HT1080 (cell line): ENCODE measurements at places on chromosomes 4 and X.
A peak's percentile ranks its signal among the peaks of the same experiment; 100 is the strongest.

DNA sequence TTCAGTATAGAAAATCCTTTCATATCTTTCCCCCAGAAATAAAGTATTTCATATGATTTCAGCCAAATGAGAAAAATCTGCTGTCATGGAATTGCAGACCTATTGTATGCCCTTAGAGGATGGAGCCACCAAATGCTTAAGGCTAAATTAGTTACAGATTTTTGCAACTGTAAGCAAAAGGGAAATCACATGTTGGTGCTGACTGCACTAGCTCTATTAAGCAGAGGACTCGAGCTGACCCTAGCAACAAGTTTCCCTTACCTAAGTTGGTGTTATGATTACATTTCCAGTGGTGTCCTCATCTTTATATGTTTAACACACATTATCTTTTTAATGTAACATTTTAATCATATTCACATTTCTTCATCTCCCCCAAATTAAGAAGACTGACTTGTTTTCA lies 58.3 kb upstream of the DOCK11 start:
- no peak for DNase-seq

- DNase-seq: no peak
Measured at GRCh38 chrX:35339796-35340195, 397.2 kb downstream of the FAM47B start.

DNA sequence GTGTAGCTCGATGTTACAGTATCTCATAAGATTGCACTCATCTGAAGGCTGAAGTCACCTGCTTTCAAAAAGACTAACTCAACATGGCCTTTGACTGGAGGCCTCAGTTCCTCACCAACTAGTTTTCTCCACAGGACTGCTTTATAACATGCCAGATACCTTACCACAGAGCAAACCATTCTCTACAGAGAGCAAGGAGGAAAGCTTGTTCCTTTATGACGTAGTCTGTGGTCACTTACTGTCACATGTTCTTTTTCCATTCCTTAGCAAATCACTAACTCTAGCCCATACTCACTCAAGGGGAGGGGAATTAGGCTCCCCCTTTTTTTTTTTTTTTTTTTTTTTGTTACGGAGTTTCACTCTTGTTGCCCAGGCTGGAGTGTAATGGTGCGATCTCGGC lies 3.2 kb downstream of the THAP9 start:
- DNase-seq: no peak

DNA sequence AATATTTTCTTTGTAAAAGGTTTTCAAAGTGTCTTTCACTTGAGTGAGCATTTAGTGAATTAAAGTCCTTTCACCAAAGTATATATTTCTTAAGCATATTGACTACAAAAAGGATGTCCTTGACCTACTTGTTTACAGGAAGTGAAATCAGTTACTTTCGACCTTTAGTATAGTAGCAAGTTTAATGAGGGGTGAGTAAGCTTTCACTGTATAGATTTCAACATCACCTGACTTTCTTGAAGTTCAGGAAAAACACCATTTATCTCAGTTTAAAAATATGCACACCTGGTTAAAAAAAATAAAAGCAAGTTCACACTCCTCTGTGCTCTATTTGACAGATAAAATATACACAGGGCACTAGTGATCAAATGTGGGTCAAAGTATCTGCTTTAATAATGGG lies 88.1 kb downstream of the CCSER1 start:
- DNase-seq: no peak

DNA sequence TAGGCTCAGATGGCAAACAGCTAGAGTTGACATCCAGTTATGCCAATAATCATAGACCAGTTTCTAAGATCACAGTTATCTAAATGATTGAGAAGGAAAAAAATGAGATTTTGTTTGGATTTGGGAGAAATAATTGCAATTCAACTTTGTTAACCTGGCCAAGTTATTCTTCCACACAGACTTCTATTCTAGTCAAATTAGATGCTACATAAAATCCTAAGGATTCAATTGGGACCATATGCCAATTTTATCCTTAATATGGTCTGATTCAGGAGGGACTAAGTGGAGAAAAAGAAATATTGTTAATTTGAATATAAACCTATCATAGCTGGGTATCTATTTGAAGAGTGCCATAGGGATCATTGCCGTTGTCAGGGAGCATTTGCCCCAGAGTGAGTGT lies 178.3 kb upstream of the SLC7A11 start:
- DNase-seq: no peak

DNA sequence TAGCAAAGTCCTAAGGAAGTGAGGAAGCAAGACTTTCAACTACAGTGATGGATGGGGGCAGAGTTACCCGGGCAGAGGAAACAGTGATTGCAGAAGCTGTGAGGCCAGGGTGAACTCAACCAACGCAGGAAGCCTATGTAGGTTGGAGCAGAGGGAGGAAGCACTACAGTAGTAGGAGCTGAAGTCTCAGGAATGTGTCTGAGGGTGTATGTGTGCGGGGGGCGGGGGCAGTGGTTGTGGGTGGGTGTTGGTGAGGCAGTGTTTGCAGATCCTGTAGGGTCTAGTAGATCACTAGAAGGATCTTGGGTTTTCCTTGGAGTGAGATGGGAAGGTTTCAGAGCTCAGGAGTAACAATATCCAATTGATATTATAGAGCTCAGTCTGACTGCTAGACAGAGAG lies 9.9 kb upstream of the MID1 start:
- DNase-seq: no peak

- no peak for DNase-seq
Measured at GRCh38 chr4:153542834-153543233, 76.7 kb downstream of the TMEM131L start.

DNA sequence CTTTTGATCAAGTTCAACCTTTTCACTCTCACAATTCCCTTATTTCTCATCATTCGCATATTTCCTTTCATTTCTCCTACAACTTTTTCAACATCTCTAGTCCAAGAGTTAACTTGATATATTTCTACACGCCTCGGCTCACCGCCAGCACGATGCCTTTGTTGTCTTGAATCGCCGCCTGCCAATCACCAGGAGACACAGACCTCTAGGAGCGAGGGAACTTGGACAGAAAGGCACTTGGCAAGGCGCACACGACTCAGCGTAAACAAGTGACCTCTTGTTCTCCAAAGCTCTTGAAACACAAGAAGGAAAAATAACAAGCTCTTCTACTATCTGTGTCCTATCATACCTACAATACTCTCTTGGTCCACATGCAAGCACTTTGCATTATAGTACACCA lies 27.1 kb upstream of the RBMX start:
- no peak for DNase-seq

- no peak for DNase-seq
Measured at GRCh38 chr4:152309418-152309817, 226.5 kb downstream of the FBXW7 start.

DNA sequence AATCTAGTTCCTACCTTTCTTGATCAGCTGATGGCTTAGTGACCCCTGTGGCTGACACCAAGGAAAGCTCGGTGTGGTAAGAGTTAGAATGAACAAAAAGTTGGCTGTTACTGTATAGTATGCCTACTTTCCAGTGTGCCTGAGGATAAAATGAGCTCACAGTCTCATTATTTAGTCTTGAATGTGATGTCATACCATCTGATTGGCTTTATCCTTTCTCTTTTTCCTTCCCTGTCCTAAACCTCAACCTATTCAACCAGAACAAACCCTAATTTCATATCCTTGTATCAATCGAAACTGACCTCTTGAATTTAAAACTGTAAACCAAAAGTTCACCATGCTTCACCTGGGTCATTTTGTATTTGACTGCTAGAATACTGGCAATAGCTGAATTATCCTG lies 156.4 kb downstream of the PPARGC1A start:
- DNase-seq: no peak

DNA sequence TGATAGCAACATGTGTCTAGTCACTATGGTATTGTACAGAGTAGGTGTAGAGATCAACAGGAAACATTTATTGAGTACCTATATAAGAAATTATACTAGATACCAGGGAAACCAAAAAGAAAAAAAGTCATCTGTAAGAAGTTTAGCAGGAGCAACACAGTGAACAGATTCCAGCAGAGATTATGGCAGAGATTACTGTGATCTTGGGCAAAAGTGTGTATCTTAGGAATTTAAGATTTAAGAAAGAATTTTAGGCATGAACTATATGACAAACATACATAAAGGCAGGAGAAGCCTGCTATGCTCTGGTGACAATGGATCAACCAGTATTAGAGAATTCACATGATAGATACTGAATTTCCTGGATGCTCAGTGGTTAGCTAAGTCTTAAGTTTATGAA lies 37.9 kb downstream of the SNCA start:
- DNase-seq: no peak

GRCh38 chrX:155094468-155095061 lies 23.3 kb downstream of the BRCC3 start:
- DNase-seq: peak; percentile 1

GRCh38 chr4:4864940-4865704 lies 5.7 kb downstream of the MSX1 start:
- DNase-seq: no peak

- peak; percentile 19 for DNase-seq
Measured at GRCh38 chr4:70518716-70519115, 347 bp downstream of the AMTN start.

- no peak for DNase-seq
Measured at GRCh38 chr4:134243742-134244713, 42.4 kb upstream of the PABPC4L start.

DNA sequence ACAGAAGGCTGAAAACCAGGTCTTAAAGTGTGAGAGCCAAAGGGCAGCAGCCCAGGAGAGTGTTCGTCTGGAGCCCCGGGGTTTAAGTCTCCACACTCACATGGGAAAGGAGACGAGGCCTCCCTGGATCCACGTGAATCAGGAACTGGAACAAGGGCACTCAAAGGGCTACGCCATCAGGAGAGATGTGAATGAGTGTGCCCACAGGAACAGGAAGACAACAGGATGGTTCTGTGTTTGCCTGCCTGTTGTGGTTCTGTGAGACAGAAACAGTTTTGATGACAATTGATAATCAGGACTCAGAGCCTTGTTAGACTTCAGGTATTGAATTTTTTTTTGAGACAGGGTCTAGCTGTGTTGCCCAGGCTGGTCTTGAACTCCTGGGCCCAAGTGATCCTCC lies 4.9 kb upstream of the CTBP1 start:
- DNase-seq: no peak

DNA sequence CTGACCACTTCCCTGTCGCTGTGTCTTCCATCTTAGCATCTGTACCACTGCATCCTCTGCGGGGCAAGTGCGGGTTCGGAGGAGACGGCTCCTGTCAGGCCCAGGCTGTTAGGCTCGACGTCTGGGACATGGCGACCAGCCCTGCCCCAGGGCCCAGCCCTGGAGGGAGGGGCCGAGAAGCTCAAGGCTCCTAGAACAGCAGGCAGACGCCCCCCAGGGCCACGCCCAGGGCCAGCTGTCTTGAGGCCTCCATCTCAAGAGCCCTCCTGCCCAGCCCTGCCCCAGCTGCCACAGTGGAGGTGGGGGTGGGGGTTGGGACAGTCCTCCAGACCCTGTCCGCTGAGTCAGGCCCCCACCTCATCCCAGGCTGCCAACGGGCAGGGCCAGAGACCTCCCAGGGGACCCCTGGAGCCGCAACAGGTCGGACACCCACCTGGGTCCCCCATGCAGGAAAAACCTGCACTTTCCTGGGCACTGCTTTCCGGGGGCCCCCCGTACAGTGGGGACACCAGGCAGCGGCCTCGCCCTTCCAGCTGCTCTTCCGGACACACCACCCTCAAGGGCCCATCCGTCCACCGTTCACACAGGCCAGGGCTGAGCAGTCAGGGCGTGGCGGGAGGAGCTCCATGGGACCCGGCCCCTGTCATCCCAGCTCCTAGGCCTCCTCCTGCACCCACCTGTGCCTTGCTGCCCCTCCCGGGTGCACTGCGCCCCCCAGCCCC lies 83.1 kb downstream of the FAM53A start:
- no peak for DNase-seq

- no peak for DNase-seq
Measured at GRCh38 chr4:113049421-113050370, at the start of gene ANK2. TSS of gene ANK2 (plus strand) at chr4:113049653. CDS start at chr4:113049729, 76 bp downstream.

GRCh38 chr4:108172231-108172752 lies 3.6 kb upstream of the LEF1 start:
- no peak for DNase-seq

DNA sequence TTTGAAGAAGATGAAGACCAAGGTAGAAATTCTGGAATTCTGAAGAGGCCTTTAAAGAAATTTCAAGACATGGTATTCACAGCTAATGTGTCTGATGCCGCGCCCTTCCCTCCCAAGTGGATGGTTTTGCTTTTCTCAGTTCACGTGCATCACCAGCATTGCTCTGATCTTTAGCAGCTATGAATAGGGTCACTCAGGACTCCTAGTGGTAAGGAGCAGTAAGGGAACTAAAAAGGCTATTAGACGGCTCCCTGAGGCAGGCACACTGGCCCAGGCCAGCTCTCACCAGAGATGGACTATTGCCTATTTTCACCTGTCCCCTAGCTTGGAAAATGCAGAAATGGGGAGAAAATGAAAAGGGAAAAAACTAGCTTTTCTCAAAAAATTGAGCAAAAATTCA lies 447.5 kb upstream of the RASGEF1B start:
- peak; percentile 19 for DNase-seq

DNA sequence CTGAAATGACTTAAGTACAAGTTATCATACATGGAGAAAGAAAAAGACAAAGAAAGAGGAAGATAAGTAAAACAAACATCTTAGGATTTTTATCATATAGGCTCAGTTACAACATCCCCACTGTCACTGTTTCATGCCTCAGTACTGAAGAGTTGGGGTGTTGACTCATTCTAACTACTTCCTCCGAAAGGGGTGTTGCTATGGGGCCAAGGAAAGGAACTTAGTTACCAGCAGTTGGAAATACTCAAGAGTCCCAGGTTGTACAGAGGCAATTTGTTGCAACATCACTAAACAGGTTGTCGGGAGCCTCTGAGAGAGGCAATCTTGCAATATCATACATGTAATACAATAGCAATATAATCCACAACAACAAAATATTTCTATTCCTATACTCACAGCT lies 1264.7 kb downstream of the PCDH7 start:
- peak; percentile 36 for DNase-seq

DNA sequence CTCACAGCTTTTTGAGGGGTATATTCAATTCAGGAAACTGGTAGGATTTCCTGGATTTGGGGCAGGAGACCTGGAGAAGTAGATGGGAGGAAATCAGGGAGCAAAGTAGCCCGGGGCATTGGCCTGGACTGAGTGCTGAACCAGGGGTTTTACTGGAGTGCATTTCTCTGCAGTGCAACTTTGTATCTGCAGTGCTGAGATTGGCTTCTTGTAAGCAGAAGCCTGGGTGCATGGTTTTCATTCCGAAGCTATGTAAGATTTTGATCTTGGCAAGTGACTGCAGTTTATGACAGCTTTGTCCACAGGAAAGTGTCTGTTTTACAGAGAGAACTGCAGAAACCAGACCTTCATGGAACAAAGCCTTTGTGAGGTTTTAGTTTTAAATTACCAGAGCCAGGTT lies 158.3 kb downstream of the SPCS3 start:
- no peak for DNase-seq

- DNase-seq: no peak
Measured at GRCh38 chrX:18394477-18394876, 30.9 kb upstream of the CDKL5 start.

DNA sequence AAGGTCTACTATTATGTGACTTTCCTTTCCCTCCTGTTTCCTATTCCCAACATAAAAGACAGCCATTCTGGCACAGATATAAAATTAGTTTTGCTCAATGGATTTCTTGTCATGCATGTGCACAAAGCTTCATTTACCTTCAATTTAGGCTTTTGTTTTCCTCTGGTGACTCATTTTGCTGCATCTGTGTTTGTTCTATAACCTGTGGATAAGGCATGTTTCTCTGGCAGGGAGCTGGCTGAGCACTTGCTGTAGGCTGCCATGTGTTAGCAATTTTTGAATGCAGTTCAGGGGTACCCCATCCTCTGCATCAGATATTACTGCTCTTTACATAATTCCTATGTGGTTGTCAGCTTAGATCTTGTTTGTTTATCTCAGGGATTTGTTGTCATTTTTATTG lies 202.8 kb upstream of the GRID2 start:
- DNase-seq: no peak

GRCh38 chrX:17662391-17662790 lies 74.9 kb upstream of the SCML1 start:
- DNase-seq: no peak
